NCI-H460 (cell line): ENCODE measurements at places on chromosomes 5 and 9. TPM values are rescaled to one million over a fixed set of nuclear protein-coding genes. Genes with fewer than 3 reads are reported as not detected.

The SRD5A1 gene
- total RNA-seq, result 21.4 and 21.6 TPM in 2 replicates

The C5orf24 gene
- total RNA-seq, result 49.8 and 58.1 TPM in 2 replicates

The PLAA gene
- total RNA-seq, result 14.7 and 22.3 TPM in 2 replicates

The SYK gene
- 0.02 TPM in 1 of 2 replicates, not detected in the other for total RNA-seq

The SHOC1 gene
- not detected in 2 replicates for total RNA-seq

The RNF180 gene
- 2.8 and 2.9 TPM in 2 replicates for total RNA-seq

The OR4F3 gene
- not detected in 2 replicates for total RNA-seq

The SUSD3 gene
- total RNA-seq, result 0.27 and 0.32 TPM in 2 replicates

The PHYHD1 gene
- total RNA-seq, result not detected in 2 replicates

The PCDHGA4 gene
- total RNA-seq, result 0.79 and 1.3 TPM in 2 replicates

The ETF1 gene
- total RNA-seq, result 153 and 176 TPM in 2 replicates

The SOX30 gene
- total RNA-seq, result not detected in 2 replicates
